Activated T-cell treated with anti-CD3 and anti-CD28 coated beads, Interleukin-2, amount 50 U/mL, for 24 hours (primary cell): ENCODE measurements at places on chromosomes 13 and 19.

DNA sequence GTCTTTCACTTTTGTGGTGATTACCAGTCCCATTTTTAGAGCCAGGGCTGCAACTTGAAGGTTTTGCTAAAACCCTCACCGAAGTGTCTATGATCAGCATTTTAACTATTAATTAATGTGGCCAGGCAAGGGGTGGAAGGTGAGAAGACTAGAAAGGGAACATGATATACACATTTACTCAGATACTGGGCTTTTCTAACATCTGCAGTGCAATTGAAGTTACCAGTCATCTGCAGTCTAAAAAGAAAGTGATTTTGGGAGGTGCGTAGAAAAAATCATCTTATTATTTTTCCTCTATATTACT, 481 bp downstream of the ALOX5AP start:
- DNase-seq, result no peak

DNA sequence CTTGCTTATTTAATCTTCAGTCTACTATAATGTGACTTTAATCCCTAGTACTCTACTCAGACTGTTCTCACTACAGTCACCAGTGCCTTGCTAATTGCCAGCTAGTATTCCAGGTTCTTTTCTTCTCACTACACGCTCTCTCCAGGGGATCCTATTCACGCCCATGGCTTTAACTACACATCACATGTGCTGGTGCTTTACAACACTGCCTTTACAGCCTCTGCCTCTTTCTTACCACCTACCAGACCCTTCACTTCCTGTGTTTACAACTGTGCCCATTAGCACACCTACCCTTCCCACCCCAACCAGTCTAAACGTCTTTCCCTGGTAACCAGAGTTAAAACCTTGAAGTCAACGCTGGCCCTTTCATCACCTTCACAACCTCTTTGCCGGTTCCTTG, 249.5 kb downstream of the DNAJC15 start:
- no peak for DNase-seq

DNA sequence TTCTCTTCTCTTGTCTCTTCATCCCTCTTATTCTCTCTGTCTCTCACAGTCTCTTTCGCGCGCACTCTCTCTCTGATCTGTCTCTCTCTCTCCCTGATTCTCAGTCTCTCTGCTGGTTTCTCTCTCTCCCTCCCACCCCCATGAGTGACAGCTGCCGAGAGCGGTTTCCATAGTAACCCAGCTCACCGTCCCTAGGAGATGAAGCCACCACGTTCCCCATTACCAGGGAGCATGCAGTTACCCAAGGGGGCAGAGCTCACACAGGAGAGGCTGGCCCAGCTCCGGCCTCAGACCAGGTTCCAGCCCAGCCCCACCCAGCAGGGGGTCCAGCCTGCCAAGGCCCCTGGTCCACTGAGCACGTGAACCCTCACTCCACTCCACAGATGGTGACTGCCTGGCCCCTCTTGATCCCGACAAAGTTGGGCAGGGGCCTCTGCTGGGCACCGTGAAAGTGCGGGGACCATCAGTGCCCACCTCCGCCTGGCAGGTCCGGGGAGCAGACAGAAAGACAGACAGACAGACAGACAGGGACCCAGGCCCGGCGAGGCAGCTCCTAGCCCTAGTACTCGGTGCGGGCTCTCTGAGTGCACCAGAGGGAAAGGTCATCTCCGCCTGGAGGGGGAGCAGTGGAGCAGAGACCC, 50.6 kb downstream of the CELF5 start:
- DNase-seq, result no peak

DNA sequence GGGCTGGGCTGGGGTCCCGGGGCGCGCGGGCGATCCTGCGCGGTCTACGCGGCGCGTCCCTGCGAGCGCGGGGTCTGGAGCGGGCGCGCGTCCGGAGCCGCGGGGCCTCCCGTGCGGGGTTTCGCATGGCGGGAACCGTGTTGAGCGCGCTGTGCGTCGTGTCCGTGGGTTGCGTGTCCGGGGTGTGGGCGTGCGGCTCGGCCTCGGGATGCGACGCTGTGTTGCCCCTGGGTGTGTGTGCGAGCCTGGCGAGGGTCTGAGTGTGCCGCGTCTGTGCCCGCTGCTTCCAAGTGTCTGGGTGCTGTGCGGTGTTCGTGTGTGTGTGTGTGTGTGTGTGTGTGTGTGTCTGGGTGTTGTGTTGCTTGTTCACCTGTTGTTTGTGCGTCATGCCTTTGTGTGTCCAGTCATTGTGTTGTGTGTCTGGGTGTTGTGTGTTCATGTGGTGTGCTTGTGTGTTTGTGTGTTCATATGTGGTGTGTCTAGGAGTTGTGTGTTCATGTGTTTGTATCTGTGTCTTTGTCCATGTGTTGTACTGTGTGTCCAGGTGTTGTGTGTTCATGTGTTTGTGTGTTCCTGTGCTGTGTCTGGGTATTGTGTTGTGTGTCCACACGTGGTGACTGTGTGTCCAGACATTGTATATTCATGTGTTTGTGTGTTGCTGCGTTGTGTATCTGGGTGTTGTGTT, 552 bp downstream of the PLK5 start:
- DNase-seq, result no peak

DNA sequence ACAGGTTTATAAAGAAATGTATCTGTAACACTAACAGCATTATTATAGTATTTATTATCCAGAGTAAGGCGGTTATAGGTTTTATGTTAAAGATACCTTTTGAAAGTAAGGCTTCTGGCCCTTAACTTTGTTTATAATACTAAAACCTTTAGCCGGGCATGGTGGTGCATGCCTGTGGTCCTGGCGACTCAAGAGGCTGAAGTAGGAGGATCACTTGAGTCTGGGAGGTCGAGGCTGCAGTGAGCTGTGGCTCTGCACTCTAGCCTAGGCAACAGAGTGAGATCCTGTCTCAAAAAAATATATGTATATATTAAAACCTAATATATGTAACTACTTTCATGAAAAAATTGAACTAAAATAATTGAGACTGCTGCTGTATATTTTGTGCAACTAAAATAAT, 98.7 kb upstream of the KLF5 start:
- DNase-seq, result no peak
